ENCODE measurements at places on chromosomes 2 and 18. TPM values are rescaled to one million over a fixed set of nuclear protein-coding genes. Genes with fewer than 3 reads are reported as not detected.

DNA sequence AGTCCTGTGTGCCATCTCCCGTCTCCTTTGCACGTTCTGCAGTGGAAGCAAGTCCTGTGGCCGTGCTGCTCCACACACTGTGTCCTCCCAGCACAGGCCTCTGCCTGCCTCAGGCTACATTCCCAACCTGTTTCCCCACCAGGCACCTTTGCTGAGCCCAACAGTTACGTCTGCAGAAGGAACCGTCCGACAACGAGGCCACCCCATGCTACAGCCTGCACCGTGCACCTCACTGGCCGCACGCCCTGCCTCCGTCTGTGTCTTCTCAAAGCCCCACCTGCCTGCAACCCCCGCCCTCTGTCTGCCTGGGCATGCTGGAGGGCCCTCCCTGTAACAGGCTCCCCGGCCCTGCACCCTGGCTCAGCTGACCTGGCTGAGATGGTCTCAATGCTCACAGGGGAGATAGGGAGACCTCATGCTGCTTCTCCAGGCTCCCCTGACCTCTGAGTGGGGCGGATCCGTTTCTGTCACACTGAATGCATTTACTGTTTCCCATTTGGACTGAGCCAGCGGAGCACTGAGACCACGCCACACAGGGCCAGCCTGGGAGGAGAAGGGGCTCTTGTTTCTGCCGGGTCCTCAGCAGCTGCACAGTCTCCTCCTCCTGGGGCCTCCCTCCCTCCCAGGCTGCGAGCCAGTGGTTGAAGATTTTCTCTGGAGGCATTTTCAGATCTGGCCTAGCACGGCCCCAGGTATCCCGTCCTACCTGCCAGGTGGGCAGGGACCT, 109.1 kb upstream of the OTOS start:
- H3K4me1 ChIP-seq = peaks cover 63% of the 10 kb centered on the region
- H3K4me3 ChIP-seq = no peak overlapping the region
- H3K27me3 ChIP-seq = no peaks in the 10 kb centered on the region
- no peak for DNase-seq

GRCh38 chr2:132909427-132909826, 239.4 kb upstream of the LYPD1 start:
- no peaks in the 10 kb centered on the region for H3K36me3 ChIP-seq
- H3K4me3 ChIP-seq = no peak overlapping the region
- no peak for DNase-seq
- no peak overlapping the region for H3K27ac ChIP-seq
- no peaks in the 10 kb centered on the region for H3K27me3 ChIP-seq

DNA sequence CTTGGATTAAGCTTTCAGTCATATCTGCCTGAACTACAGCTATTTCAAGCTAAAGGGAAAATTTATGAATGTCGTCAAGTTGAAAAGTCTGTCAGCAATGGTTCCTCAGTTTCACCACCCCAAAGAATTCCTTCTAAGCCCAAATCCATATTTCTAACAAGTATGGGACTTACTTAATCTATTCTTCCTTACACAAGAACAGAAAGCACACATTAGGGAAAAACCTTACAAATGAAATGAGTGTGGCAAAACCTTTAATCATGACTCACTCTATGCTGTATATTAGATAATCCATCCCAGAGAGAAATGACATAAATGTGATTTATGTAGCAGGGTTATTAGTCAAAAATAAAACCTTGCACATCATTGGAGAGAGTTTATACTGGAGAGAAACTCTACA, 78.9 kb downstream of the RAB31 start:
- no peaks in the 10 kb centered on the region for H3K27me3 ChIP-seq
- H3K4me1 ChIP-seq = no peaks in the 10 kb centered on the region
- H3K27ac ChIP-seq = no peak overlapping the region

Gene SERPINB13
- total RNA-seq = not detected

Gene ARHGEF33
- total RNA-seq = 6.2 TPM

Gene FNDC4
- total RNA-seq = 23.5 TPM

DNA sequence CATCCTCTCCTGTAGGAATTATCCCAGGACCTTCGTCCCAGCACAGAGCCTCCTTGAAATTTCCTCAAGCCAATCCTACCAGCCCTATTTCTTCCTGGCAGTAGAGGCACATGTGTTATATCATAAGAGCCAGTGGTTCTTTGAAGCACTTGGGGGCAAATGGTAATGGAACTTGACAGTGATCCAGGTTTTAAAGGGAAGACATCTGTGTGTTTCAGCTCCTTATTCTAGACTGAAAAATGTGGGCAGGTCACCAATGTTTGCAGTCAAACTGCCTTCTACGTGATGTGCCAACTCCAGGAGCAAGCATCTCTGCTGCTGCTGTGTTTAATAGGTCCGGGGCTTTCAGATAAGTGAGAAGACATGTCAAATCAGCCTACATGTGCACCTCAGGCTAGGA, 157.1 kb downstream of the GALNT14 start:
- DNase-seq = no peak
- no peak overlapping the region for H3K27ac ChIP-seq
- H3K36me3 ChIP-seq = no peaks in the 10 kb centered on the region

- H3K27ac ChIP-seq = no peak overlapping the region
- no peaks in the 10 kb centered on the region for H3K36me3 ChIP-seq
Observed at GRCh38 chr18:65968239-65969004, 217.6 kb downstream of the CDH7 start.

DNA sequence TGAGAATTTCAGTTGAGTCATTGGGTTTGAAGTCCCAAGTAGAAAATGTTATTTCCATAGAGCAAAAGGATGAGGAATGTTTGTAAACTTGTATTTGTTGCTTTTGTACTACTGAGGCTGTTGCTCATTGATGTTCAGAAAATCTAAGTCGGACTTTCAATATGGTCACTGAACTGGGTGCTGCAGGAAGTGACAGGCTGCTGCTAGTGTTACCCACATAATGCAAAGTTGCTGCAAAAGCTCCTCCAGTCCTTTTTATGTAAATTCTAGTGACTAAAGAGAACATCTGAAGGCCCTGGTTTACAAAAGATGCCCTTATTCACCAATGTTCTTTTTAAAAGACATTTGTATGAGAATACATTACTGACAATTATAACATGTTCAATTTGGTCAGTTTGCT, 131.1 kb upstream of the FAM98A start:
- no peak overlapping the region for H3K27ac ChIP-seq
- no peak for DNase-seq
- no peaks in the 10 kb centered on the region for H3K4me1 ChIP-seq
- H3K27me3 ChIP-seq = no peaks in the 10 kb centered on the region
- H3K4me3 ChIP-seq = no peak overlapping the region
